Stimulated activated CD4-positive, alpha-beta T cell treated with anti-CD3 and anti-CD28 coated beads, Interleukin-15, amount 100 ng/mL, for 1 hour (primary cell): ENCODE measurements at places on chromosomes 5 and 9.

DNA sequence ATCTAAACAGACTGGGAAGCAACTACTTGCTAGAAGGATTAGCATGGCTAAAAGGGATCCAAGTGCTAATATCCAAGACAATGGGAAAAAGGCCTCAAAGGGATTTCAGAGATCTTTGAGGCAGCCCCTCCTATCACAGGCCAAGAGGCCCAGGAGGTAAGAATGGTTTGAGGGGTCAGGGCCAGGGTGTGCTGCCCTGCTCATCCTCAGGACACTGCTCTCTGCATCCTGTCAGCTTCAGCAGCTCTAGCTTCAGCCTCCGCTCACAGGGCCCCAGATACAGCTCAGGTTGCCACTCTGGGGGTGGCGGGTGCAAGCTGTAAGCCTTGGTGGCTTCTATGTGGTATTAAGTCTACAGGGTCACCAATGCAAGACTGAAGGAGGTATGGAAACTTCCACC, 278.7 kb downstream of the PARP8 start:
- DNase-seq, result no peak

GRCh38 chr5:58085800-58086199, 374.1 kb downstream of the PLK2 start:
- no peak for DNase-seq

DNA sequence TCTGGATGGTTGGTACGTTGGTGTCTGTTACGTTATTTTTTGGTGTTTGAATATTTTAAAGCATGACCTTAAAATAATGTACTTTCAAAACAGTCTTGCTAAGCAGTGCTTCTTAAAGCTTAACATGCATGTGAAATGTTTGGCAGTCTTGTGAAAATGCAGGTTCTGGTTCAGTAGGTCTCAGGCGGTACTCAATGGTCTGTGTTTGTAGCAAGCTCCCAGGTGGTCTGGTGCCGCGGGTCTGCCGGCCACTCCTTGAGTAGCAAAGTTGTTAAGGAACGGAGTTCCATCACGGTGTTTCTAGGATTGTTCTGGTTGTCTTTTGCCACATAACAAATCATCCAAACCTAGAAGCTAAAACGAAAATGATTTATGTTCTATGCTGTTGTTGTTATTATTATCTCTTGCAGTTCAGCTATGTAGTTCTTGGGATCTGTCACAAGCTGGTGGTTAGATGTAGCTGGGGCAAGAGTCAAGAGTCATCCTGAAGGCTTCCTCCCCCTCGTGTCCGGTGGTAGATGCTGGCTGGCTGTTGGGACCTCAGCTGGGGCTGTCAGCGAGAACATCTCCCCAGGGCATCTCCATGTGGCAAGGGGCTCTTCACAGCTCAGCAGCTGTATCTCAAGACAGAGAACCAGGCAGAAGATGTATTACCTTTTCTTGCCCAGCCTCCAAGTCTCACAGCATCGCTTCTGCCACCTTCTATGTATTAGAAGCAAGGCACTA, 186.8 kb downstream of the PALM2AKAP2 start:
- DNase-seq, result no peak

GRCh38 chr5:85017261-85017660, 632.6 kb upstream of the EDIL3 start:
- DNase-seq, result no peak

DNA sequence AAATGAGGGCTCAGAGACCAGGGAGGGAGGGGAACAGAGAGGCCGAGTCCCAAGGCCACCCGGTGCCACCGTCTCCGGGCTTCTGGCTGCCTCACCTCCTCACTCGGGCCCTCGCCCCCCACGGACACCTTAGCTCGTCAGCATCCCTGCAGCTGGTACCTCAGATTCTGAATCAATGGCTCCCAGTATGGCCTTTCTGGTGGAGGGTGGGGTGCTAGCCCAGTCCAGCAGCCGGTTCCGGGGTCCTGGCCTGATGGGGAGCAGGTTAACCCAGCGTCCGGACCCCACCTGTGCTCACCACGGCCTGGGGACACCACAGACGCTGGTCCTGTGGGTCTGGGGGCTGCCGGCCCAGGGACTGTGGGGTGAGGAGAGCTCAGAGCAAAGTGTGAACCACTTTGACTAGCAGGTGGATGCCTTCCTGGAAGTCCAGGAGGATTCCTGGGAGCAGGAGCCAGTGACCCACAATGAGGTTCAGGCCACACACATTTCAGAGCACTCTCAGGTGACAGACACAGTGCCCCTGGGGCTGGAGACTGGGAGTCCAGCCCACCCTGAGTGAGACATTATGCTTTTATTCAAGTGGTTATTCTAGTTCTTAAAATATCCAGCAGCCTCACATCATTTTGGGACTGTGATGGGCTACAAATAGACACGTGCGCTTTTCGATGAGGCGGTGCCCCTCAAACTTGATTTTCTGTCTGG, 53.3 kb downstream of the AHRR start:
- DNase-seq, result no peak

DNA sequence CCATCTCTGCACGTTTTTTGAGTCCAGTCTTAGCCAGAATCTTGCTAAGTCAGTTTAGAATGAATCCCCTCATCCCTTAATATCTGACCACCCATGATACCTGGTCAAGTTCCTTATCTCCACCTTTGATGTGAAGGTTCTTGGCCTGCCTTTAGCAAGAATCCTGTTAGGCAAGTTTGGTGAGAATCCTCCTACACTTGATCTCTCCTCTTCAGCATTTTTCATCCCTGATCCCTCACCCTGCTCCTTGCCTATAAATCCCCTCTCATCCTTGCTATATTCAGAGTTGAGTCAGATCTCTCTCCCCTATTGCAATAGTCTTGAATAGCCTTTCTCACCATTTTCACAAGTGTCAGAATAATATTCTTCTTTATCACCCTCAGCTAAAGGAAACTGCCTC, 31.0 kb downstream of the SMIM23 start:
- DNase-seq, result no peak

DNA sequence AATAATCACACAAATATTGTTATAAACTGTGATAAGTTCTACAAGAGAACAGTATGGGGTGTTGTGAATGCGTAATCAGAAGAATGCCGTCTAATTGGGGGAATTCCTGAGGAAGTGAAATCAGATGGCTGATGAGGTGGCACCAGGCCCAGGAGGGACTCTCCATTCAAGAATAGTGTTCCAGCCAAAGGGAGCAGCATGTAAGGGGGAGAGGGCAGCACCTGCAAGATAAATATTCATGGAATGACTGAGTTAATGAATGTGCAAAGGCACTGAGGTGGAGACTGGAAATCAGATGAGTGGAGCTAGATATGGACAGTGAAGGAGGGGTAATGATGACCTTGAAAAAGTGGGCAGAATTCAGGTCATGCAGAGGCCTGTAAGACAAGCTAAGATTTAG, 250.6 kb downstream of the ARRDC3 start:
- no peak for DNase-seq

DNA sequence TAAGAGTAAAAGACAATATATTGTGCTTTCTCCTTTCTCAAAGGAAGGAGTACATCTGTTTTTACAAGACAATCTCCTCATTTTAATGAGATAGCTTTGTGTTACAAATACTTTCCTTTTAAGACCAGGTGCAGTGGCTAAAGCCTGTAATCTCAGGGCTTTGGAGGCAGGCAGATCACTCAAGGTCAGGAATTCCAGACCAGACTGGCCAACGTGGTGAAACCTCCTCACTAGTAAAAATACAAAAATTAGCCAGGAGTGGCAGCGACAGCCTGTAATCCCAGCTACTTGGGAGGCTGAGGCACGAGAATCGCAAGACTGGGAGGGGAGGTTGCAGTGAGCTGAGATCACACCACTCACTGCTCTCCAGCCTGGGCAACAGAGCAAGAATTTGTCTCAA, 11.8 kb downstream of the TMEM161B start:
- DNase-seq, result no peak

GRCh38 chr9:72396247-72397091, 31.5 kb upstream of the ZFAND5 start:
- no peak for DNase-seq

DNA sequence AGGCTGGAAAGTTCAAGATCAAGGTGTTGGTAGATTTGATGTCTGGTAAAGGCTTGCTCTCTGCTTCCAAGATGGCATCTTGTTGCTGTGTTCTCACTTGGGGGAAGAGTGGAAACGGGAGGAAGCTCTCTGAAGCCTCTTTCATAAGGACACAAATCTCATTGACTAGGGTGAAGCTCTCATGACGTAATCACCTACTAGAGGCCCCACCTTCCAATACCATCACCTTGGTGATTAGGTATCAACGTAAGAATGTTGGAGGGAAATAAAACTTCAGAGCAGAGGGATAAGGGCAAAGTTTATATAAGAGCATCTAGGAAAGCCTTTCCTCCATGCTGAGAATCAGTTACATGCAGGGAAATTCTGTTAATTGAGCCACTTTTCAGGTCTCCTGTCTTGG, 15.4 kb upstream of the KLF9 start:
- no peak for DNase-seq

- no peak for DNase-seq
Observed at GRCh38 chr5:59583151-59583809, 310.2 kb downstream of the PDE4D start.

DNA sequence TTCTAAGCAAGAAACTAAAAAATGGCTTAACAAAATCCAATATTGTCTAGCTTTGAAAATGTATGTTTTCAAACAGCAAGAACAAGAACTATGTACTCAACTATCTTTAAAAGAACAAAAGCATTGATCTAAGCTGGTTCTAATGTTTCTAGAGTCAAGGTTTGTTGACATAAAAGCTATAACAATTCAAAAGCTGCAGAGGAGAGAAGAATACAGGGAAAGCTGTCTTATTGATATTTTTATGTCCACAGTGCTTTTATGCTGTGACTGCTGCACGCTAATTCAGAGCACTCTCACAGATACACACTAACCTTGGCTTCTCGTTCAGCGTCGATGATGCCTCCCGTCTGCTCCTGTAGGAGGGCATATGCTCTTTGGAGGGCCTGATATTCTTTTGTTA, 129.5 kb upstream of the DPYSL3 start:
- DNase-seq, result no peak

DNA sequence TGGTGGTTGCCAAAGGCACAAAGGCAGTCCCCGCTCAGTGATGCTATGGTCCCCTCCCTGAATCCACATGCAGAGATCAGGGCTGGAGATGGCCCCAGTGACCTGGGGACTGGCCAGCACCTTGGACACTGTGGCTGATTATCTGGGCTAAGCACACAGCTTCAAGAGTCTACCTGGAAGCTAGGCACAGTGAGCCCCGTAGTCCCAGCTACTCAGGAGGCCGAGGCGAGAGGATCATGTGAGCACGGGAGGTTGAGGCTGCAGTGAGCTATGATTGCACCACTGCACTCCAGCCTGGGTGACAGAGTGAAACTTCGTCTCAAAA, 8.3 kb upstream of the SCGB3A1 start:
- DNase-seq, result no peak

- DNase-seq, result no peak
Observed at GRCh38 chr9:111730937-111731567, 63.7 kb downstream of the SHOC1 start.

GRCh38 chr5:56686337-56687195, 128.8 kb upstream of the MAP3K1 start:
- DNase-seq, result no peak

DNA sequence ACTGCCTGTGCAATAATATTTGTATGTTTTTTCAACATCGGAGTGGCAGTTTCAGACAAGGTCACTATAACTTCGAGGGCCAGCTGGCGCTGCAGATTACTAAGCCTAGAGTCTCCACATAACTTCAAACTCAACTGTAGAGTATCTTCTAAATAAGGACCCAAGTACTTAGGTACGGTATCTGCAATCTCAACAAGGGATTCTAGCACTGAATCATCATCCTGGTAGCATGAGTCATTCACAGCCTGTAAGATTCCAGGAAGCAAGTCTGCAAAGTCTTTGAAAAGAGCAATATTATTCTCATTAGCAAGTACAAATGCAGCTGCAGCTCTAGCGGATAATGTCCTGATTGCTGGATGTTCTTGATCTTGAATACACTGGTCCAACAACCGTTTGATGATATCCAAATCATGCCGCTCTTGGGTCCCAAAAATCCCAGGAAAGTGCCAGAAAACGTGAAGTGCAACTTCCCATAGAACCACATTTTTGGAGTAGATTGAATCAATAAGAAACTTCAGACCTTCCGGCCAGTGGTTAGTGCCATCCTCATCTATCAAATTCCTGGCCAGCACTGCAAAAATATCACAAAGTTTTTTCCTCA, 654 bp downstream of the RANBP6 start:
- DNase-seq, result no peak

GRCh38 chr5:168600409-168600808, 21.2 kb upstream of the PANK3 start:
- DNase-seq, result no peak

- DNase-seq, result no peak
Observed at GRCh38 chr5:154078272-154078671, 39.5 kb downstream of the MFAP3 start.
